Breast epithelium (tissue), 4 donors: ENCODE measurements at places on chromosomes 2 and 18. TPM values are rescaled to one million over a fixed set of nuclear protein-coding genes. Genes with fewer than 3 reads are reported as not detected.

Gene HTR2B
- 1.4 TPM for total RNA-seq

Gene CCDC141
- 1.3 TPM for total RNA-seq

Gene RSAD2
- 4.8 TPM for total RNA-seq

- H3K4me1 ChIP-seq, result no peaks in the 10 kb centered on the region
- no peak overlapping the region for H3K4me3 ChIP-seq
- H3K36me3 ChIP-seq, result no peaks in the 10 kb centered on the region
- no peak for DNase-seq
- H3K27ac ChIP-seq, result peak overlapping the region; percentile 20
Measured at GRCh38 chr2:160429248-160430000, 64.2 kb downstream of the RBMS1 start.

DNA sequence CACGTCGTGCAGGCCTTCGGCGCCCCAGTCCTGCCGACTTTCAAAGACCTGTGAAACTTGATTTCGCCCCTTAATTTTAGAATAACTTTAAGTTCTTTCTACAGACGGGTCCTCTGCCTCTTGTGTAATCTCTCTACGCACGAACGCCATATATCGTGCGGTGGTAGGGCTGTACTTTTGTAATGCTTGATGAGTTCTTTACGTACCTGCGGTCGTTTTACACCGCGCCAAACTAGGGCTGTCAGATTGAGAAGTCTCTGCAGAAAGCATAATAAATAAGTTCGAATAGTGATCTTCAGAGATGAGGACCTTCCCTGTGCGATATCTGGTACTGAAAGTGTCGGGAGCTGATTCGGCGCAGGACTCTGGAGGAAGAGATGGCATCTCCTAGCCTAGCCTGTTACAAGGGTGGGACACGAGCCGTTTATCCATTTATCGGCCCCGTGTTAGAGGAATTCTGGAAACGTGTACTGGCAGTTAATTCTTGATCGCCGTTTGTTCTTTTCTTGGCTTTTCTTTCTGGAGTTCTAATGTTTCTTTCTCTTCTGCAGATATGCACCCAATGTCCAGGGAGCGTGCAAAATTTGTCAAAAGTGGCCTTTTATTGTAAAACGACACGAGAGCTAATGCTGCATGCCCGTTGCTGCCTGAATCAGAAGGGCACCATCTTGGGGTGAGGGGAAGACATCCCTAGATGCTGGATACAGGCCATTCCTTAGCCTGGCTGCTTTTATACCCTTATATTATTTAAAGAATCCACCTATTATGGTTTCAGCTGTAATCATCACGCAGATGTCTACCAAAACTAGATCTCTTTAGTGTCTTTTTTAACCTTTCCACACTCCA lies 781 bp upstream of the SLC5A6 start:
- no peaks in the 10 kb centered on the region for H3K27me3 ChIP-seq
- H3K36me3 ChIP-seq, result no peaks in the 10 kb centered on the region
- DNase-seq, result peak; percentile 23
- peak overlapping the region; percentile 89 for H3K4me3 ChIP-seq
- no peaks in the 10 kb centered on the region for H3K4me1 ChIP-seq

DNA sequence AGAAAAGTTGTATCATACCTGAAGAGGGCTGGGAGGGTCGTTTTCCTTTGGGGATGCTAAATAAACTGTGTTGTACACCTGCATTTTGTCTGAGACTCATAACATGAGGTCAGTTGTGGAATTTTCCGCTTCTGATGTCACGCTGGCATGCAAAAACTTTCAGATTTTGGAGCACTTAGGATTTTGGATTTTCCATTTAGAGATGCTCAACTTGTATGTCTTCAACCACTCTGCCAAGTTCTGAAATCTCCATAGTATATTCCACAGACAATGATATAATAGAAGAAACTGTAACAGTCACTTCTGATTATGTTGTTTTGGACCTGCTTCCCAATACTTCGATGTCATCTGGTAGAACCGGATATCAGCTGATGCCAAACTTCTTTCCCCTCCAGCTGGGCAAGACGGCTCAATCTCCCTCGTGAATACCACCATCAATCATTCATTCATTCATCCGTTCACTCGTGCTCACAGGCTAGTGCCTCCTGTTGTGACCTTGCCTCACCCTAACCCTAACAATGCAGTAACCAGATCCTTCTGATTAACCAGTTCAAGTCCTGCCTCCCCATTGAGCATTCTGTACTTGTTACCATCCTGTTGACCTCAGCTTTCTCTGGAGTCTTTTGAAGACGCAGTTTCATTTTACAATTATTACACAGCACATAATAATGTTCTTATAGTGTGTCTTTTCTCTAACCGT lies 5.3 kb upstream of the PLEKHH2 start:
- no peak overlapping the region for H3K4me3 ChIP-seq
- H3K4me1 ChIP-seq, result no peaks in the 10 kb centered on the region
- no peak overlapping the region for H3K27ac ChIP-seq
